Activated T-cell treated with anti-CD3 and anti-CD28 coated beads for 4 hours (primary cell): ENCODE measurements at places on chromosomes 4 and X.

GRCh38 chr4:184768296-184768695, 34.4 kb upstream of the CENPU start:
- no peak for DNase-seq

- no peak for DNase-seq
These were observed 586.7 kb downstream of the GBA3 start for GRCh38 chr4:23279377-23279986.

DNA sequence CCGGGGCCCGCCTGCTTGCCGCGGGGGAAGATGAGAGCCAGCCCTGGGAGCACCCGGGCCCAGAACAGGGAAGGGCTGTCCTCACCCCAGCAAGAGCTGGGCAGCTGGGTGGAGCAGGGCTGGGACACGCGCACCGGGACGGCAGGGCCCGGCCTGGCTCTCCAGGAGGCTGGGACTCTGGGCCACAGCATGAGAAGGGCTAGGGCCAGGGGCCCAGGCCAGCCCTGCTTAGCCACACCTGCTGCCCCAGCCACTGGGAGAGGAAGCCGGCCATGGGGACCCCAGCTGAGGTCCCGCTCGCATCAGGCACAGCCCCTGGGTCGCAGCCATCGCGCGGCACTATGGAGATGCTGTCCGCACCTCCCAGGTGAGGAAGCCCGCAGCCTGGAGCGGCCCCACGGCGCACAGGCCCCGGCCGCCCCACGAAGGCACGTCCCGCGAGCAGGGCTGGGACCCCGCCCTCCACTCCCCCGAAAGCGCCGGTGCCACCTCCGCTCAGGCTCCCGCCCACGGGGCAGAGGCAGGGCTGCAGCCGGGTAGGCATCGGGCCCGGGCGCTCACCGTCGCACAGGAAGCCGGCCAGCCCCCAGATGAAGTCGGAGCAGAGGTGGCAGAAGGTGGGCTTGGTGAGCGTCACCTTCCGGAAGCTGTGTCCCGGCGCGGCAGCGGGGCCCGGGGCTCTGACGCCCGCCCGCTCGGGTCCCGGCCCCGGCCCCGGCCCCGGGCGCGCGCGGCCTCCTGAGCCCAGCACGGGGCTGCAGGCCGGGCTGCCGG, 531 bp downstream of the DGKQ start:
- peak; percentile 69 for DNase-seq

- no peak for DNase-seq
These were observed 225.2 kb upstream of the ZFP42 start for GRCh38 chr4:187770345-187770744.

GRCh38 chr4:88940506-88940905, 116.5 kb downstream of the FAM13A start:
- DNase-seq = no peak

- no peak for DNase-seq
These were observed 108.0 kb downstream of the LRBA start for GRCh38 chr4:150906987-150907633.

DNA sequence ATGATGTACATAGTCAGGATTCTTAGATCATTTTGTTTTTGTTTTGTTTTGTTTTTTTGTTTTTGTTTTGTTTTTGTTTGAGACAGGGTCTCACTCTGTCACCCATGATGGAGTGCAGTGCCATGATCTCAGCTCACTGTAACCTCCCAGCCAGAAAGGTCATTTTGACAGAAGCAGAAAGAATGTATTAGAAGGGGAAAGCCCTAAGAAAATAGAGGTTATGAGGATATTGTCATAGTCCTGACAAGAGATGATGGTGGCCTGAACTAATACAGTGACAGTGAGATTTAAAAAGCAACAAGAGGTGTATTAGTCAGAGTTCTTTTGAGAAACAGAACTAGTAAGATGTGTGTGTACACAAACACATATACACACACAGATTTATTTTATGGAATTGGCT, 503.3 kb downstream of the RPA4 start:
- DNase-seq = no peak
